ENCODE measurements at places on chromosomes 6 and 20. TPM values are rescaled to one million over a fixed set of nuclear protein-coding genes. Genes with fewer than 3 reads are reported as not detected.

- no peak overlapping the region for H3K4me3 ChIP-seq
- no peaks in the 10 kb centered on the region for H3K4me1 ChIP-seq
- H3K27ac ChIP-seq, result no peak overlapping the region
Observed at GRCh38 chr20:50610212-50610718, 81.1 kb downstream of the RIPOR3 start.

DNA sequence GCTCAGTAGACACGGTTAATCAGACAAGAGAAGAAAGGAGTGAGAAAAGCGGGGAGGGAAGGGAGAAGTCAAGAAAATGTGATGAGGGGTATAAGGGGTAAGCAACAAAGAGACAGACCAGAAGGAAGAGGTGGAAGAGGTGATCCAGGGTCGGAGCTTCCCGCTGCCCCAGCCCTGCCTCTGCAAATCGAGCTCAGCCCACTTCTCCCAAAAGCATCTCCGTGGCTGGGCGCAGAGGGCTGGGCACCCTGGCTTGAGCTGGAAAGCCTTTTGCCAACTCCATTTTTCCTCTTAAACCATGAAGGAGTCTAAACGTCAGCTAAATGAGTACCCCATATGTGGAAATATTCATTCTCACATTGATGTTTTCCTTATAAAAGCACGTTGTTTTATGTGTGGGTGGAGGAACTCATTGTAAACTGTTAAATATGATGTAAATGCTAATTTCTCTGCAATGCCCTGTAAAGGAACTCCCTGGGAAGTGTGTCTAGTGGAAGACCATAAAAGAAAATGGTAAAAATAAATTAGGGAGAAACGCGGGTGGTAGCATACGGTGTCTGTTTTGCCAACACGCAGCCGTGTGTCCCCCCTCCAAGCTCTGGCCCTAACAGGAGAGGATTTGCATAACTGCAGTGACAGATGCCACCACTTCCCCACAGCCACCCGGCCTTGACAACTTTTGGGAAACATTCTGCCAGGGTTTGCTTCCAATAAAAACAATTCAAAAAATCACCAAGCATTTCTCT is 55.2 kb upstream of the MAFB start:
- DNase-seq, result no peak
- no peaks in the 10 kb centered on the region for H3K4me1 ChIP-seq
- no peak overlapping the region for H3K27ac ChIP-seq
- H3K4me3 ChIP-seq, result no peak overlapping the region

- no peaks in the 10 kb centered on the region for H3K27me3 ChIP-seq
- peak; percentile 26 for DNase-seq
- H3K4me1 ChIP-seq, result peaks cover 17% of the 10 kb centered on the region
- H3K4me3 ChIP-seq, result no peak overlapping the region
Observed at GRCh38 chr20:53706008-53706465, 112.4 kb upstream of the ZNF217 start.

Gene CASS4
- total RNA-seq, result 5.5 TPM

Gene ULBP3
- total RNA-seq, result 3.9 TPM

- no peak overlapping the region for H3K27ac ChIP-seq
- peaks cover 5% of the 10 kb centered on the region for H3K27me3 ChIP-seq
- no peaks in the 10 kb centered on the region for H3K36me3 ChIP-seq
- H3K4me1 ChIP-seq, result peaks cover 37% of the 10 kb centered on the region
Observed at GRCh38 chr6:43761666-43762409, 8.2 kb upstream of the VEGFA start.

- no peak overlapping the region for H3K27ac ChIP-seq
- no peak overlapping the region for H3K4me3 ChIP-seq
- H3K4me1 ChIP-seq, result peaks cover 22% of the 10 kb centered on the region
- H3K27me3 ChIP-seq, result no peaks in the 10 kb centered on the region
Observed at GRCh38 chr6:108711071-108711470, 137.2 kb upstream of the ARMC2 start.

DNA sequence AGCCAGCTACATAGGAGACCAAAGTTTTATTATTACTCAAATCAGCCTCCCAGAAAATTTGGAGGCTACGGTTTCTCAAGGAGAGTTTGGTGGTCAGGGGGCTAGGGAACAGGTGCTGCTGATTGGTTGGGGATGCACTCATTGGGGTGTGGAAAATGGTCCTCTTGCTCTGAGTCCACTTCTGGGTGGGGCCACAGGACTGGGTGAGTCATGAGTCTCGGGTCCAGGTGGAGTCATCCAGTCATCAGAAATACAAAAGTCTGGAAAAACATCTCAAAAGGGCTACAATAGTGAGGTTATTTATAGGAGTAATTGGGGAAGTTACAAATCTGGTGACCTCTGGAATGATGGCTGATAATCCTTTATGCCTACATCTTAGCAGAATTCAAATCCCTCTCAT is 54.3 kb upstream of the SLC22A16 start:
- H3K4me1 ChIP-seq, result peaks cover 2% of the 10 kb centered on the region
- no peak overlapping the region for H3K27ac ChIP-seq
- H3K27me3 ChIP-seq, result no peaks in the 10 kb centered on the region
- no peaks in the 10 kb centered on the region for H3K36me3 ChIP-seq
